Kasumi-1 (cell line): ENCODE measurements at places on chromosomes 6 and 20.

- DNase-seq, result no peak
These were observed 4.2 kb downstream of the FOXC1 start for GRCh38 chr6:1613688-1614447.

- DNase-seq, result no peak
These were observed 117.9 kb upstream of the THBS2 start for GRCh38 chr6:169371344-169372127.

DNA sequence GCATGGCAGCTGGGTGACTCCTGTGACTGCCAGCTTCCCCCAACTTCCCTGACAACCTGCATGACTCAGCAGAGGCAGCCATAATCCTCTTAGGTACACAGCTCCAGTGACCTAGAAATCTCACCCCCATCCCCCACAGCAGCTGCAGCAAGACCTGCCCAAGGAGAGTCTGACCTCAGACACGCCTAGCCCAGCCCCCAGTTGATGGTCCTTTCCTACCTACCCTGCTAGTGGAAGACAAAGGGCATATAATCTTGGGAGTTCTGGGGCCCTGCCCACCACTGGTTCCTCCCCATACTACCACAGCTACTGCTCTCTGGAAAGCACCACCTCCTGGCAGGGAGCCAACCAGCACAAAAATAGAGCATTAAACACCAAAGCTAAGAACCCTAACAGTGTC lies 90.2 kb downstream of the F13A1 start:
- no peak for DNase-seq

GRCh38 chr20:38059832-38060231 lies 26.3 kb downstream of the RPRD1B start:
- DNase-seq, result no peak

DNA sequence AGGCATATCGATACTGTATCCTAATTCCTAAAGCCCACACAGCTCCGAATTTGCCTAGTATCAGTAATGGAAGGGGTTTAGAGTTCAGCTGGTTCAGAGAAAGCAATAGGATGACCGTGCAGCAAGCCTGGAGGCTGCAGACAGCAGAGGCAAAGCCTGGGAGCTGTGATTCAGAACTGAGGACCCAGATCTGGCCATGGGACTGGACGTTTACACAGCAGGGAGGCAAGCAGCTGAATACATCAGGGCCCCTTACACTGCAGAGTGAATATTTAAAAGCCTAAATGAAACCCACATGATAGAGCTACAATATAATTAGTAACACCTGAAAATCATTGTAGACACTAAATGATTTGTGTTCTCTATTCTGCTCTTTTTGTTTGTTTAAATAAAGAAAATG lies 38.0 kb downstream of the ELOVL2 start:
- DNase-seq, result no peak

DNA sequence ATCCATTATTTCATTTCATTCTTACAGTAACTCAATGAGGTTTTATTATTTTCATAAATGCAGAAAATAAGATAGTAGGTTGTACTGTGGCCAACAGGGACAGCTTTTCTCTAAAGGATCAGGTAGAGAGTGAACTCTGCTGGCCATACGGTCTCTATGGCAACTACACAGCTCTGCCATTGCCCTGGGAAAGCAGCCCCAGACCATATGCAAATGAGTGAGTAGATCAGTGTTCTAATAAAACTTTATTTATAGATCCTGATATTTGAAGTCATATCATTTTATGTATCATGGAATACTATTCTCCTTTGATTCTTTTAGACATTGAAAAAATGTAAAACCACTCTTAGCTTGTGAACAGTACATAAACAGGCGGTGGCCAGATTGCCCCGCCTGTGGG lies 192.5 kb upstream of the RREB1 start:
- peak; percentile 5 for DNase-seq

- no peak for DNase-seq
These were observed 165.4 kb upstream of the CITED2 start for GRCh38 chr6:139539852-139540251.

GRCh38 chr20:5508044-5508443 lies 191.3 kb upstream of the PROKR2 start:
- no peak for DNase-seq

DNA sequence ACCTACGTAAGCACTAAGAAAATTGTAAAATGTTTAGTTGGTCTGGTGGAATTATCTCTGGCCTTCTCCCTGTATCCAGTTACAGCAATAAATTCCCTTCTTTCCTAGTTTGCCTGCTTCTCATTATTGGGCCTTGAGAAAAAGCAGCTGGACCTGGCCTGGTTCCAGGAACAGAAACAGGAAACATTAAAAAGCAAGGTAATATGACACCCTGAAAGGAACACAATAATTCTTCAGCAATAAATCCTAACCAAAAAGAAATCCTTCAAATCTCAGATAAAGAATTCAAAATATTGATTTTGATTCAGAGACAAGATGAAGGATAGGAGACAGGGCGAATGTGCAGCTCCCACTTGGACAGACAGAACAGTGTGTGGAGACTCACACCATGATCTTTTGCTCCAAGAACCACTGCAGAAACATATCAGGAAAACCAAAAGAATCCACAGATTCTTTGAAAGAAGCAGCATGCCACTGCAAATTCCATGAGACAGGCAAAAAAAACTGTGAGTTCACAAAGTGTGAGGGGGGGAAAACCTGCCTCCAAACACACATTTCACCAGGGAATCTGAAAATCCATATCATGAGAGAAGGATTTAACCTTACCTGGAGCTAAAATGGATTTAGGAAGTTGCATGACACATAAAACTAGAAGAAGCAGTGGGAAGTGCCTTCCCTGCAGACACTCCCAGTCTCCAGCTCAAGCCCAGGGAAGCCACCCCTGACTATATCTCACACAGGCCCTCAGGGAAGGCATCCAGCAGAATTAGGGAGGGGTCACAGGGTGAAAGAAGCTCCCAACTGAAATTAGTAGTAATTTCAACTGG lies 28.9 kb downstream of the TREM1 start:
- DNase-seq, result peak; percentile 6

DNA sequence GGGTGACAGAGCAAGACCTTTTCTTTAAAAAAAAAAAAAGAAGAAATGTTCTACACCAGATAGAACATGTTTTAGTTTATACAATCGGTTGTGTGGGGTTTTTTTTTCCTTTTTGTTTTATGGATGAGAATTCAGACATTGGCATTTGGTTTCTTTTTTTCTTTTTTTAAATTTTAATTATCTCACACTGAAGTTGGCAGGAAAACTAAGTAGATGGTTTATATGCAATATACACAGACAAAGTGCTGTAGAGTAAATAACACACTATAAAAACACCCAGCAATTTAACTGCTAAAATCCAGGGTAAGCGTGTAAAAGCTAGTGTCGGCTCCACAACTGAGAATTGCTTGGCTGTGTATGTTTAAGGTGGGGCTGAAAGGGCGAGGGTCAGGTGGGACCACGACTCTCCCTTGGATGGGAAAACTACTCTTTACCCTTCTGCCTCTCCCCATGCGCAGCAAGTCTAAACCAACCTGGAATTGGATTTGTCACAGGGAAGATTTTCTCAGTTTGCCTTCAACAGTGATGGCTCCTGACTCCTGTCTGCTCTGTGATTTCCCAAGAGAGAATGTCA lies 147.1 kb upstream of the MARCKS start:
- DNase-seq, result no peak

GRCh38 chr6:154996016-154996590 lies 988 bp downstream of the TIAM2 start:
- DNase-seq, result no peak

- no peak for DNase-seq
These were observed 65.0 kb upstream of the XRN2 start for GRCh38 chr20:21237956-21238799.

DNA sequence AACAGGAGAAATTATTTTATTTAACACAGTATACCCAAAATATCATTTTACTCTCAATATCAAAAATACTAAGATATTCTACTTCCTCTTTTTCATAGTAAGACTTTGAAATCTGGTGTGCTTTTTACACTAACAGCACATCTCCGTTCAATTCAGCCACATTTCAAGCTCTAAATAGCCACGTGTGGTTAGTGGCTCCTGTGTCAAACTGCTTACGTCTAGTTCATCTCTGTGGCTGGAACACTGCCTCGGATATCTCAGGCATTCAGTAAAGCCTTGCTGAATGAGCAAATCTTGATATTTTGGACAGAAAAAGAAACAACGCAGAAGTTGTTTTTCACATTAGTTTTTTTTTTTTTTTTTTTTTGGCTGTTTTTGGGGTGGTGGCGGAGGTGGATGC lies 136.1 kb downstream of the EYA4 start:
- peak; percentile 79 for DNase-seq

DNA sequence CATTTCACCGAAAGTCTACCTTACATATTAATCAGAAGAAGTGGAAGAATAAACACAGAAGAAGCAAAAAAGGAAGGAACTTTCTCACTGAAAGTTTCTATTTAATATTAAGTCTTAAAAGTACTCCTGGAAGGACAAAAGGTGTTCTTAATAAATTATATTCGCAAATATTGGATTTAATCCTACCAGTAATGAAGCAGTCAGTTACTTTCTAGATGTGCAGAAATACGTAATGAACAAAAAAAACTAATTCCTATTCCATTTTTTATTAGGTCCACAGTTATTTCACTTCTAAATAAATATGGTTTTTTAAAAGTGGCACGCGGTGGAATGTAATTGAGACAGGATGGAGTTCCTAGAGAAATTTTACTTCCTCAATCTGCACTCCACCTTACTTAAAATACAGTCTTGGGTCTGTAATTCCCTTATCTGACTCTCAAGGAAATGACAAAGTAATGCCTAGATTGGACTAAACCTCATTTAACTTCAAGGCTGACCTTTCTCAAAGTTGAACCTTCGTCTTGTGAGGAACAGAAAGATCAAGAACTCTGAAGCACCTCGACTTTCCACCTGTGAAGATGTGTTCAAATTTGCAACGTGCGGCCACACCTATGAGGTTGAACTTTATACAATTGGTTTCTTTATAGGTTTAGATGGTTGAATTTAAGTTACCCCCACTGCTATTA lies 1.1 kb upstream of the TRAM2 start:
- peak; percentile 52 for DNase-seq

DNA sequence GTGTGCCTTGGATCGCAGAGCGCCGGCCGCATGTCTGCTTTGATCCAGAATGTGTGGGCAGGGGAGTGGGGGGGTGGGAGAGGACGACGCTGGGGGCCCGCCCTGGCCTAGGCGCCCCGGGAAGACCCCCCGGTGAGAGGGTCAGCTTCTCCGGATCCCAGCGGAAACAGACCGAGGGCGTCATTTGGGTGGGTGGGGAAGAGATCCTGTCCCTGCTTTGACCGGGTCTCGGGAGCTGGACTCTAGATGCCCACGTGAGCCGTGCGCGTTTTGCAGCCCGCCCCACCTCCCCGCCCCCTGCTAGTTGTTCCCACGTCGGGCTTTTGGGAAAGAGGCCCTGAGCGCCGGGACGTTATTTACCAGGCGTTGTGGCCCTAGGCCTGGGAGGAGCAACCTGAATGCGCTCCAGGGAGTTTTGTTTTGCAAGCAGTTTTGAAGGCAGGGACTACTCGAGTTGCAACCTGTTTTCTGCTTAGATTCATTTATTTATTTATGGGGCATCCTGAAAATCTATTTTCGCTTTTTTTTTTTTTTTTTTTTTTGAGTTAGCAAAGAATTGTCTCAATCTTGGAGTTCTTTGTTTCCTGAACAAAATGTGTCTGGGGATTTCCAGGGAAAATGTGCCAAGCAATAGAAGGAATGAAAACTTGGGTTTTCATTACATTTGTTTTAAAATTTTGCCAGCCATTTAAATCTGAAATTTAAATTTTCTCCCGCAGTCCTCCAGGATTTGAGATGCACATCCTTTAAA lies 1.6 kb downstream of the DSP start:
- DNase-seq, result peak; percentile 11

- DNase-seq, result no peak
These were observed 145.6 kb upstream of the CARMIL1 start for GRCh38 chr6:25133568-25133967.

DNA sequence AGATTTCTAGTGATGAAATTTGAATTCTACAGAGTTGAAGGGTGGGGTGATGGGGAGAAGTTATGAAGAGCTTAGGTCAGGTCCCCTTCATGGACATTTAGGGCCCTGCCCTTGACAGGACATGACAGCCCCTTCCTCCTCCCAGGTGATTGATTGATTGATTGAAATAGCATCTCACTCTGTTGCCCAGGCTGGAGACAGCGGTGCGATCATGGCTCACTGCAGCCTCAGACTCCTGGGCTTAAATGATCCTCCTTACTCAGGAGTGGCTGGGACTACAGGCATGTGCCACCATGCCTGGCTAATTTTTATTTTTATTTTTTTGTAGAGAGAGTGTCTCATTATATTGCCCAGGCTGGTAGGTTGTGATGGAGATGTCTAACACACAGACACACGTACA lies 174.0 kb upstream of the RNF24 start:
- DNase-seq, result no peak

- DNase-seq, result no peak
These were observed 252.9 kb upstream of the RUNX2 start for GRCh38 chr6:45075246-45075645.

DNA sequence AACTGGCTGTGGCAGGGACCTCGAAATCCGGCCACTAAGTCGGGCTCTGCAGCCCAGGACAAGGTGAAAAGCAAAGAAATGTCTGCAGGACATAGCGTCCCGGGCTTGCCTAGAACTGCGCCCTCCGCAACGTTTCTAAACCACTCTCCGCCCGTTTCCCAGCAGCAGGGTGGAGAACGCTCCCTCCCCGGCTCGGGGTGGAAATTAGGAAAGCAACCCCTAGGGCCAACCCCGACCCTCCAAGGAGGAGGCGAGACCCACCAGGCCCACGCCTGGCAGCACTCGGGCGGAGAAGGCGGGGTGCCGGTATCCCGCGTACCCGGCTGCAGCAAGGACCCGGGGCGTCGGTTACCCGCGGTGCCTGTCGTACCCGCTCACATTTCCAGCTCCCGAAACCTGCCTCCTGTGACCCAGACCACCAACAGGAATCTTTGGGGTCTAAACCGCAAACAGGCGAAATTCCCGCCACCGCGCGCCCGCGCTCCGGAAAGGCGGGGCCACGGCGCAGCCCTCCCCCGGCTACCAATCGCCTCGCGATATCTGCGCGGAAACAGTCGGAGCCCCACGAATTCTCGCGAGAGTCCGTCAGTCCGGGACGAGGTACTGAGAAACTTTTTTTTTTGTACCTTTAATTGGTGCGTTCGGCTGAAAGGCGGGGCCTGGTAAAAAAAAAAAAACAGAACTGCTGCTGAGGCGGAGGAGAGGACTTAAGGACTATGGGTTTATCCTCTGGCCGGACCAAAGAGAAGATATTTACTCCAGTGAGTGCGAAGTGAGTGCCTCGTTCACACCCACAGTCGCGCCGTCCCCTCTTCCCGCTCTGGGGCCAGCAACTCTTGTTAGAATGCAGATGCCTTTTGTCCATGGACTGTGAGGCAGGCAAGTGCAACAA lies at the start of gene MMS22L:
MMS22L (minus strand) TSS at position 491 of the 892 bp plus-strand sequence. CDS start 739 bp downstream, outside the sequence.
- peak; percentile 90 for DNase-seq

- no peak for DNase-seq
These were observed 66.9 kb downstream of the ARID1B start for GRCh38 chr6:156844089-156844488.

- peak; percentile 36 for DNase-seq
These were observed 4.5 kb downstream of the MRPL14 start for GRCh38 chr6:44122801-44123200.
